Gastroesophageal sphincter (tissue), 4 donors: ENCODE measurements at places on chromosomes 11 and 22.

- ATAC-seq, result no peak
- H3K4me1 ChIP-seq, result no peaks in the 10 kb centered on the region
- H3K4me3 ChIP-seq, result no peak overlapping the region
- no peaks in the 10 kb centered on the region for H3K27me3 ChIP-seq
These were observed 12.3 kb downstream of the IL17RA start for GRCh38 chr22:17097062-17097461.

DNA sequence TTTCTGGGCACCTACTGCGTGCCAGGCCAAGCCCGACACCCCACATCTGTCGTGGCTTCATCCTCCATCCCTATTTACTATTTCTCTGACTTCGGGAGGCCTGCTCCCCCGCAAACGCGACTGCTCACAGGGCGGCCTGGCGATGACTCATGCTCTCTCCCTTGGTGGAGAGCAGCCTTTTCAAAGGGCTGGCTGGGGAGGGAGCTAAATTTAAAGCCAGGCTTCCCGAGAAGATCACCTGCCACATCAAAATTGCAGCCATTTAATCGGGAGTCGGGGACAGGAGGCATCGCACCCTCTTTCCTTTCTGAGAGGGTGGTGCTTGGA is 24.9 kb upstream of the SHISAL1 start:
- H3K27ac ChIP-seq, result no peak overlapping the region
- no peak for ATAC-seq
- no peak overlapping the region for H3K4me3 ChIP-seq
- H3K4me1 ChIP-seq, result no peaks in the 10 kb centered on the region
- no peaks in the 10 kb centered on the region for H3K36me3 ChIP-seq

DNA sequence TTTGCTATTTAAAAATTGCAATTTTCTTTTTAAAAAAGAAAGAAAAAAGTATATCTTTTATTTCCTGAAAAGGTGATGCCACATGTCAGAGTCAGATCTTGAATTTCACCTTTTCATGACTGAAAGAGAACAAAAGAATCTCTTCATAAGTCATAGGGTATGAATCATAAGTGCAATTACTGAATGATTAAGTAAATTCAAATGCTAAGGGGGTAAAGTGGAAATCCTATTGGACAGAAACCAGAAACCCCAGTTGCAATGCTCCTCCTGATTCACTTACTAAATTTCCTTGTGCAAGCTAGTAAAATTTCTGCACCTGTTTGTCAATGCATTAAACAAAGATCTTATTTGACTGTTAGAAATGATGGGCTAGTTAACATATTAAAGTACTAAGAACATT is 8.2 kb upstream of the PRRG4 start:
- H3K36me3 ChIP-seq, result no peaks in the 10 kb centered on the region
- H3K27me3 ChIP-seq, result no peaks in the 10 kb centered on the region
- no peaks in the 10 kb centered on the region for H3K4me1 ChIP-seq
- ATAC-seq, result no peak
- H3K27ac ChIP-seq, result no peak overlapping the region

DNA sequence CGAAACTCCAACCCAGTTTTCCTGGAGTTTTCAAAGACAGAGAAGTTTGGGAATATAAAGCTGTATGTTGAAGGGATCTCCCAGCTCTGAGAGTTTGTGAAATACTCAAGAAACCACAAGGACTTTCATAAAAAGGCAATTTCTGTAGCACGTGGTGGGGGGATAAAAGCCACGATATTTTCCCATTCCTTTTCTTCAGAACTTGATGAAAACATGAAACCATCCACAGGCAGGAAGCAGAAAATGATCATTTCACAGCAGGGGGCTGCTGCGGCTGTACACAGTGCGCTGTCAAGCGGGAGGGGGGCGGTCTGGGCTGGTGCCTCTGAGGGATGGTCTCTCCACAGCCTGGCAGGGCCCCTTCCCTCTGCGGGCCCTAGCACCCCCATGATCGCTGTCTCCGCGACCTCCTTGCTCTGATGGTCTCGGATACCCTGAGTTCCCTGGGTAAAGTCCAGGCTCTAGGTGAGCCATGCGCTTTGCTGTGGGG is 423.2 kb downstream of the MN1 start:
- peaks cover 11% of the 10 kb centered on the region for H3K27me3 ChIP-seq
- ATAC-seq, result no peak
- H3K4me3 ChIP-seq, result no peak overlapping the region

DNA sequence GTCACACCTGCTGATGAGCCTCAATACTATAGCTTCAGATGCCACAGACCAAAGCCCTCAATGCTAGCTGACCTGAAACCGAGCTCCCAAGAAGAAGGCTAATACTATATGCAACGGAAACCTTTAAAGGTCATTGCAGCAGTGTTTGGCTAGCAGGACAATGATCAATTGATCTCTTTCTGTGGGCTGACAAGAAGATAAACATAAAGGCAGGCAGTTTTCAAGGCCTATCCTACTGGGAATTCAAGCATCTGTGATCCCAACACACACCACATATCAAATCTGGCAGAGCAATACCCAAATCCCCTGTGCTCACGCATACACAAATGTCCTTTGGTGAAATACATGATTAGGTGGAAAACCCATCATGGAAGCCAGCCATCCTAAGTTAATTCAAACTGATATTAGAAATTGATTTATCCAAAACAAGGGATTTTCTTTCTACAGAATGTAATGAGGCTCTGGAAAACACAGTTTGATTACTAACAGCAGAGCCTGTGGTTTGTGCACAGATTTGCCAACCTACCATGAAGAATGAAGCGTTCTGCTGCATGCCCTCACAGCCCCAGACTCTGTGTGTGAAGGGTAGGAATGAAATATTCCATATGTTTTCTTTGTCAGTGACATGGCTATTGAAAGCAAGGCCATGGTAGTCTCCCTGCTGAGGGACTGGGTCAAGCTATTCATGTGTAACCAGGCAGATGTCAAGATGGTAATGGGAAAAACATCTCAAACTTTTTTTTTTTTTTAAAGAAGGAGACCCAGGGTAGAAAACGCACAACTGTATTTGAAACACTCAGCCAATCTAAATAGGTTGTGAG is 12.2 kb downstream of the LGR4 start:
- H3K36me3 ChIP-seq, result no peaks in the 10 kb centered on the region
- ATAC-seq, result no peak
- H3K27me3 ChIP-seq, result no peaks in the 10 kb centered on the region
- peaks cover 55% of the 10 kb centered on the region for H3K4me1 ChIP-seq
- H3K4me3 ChIP-seq, result no peak overlapping the region
